ENCODE measurements at places on chromosomes 5 and 9. TPM values are rescaled to one million over a fixed set of nuclear protein-coding genes. Genes with fewer than 3 reads are reported as not detected.

Gene IRX2
- total RNA-seq = not detected

Gene CYLC2
- not detected for total RNA-seq

DNA sequence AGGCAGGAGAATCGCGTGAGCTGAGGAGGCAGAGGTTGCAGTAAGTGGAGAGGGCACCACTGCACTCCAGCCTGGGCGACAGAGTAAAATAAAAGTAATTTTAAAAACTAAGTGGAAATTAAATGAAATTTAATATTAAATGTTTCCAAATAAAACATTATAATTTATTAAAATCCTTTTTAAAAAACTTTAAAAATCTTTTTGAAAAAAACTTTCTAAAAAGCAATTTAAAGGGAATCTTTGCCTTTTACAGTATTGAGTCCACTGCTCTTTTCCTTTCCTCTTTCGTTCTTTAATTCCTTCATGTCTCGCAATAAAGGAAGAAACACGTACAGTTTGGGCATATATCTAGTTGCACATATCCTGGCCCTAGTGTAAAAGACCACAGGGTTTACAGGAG, 77.8 kb upstream of the DMRT1 start:
- no peak for DNase-seq

DNA sequence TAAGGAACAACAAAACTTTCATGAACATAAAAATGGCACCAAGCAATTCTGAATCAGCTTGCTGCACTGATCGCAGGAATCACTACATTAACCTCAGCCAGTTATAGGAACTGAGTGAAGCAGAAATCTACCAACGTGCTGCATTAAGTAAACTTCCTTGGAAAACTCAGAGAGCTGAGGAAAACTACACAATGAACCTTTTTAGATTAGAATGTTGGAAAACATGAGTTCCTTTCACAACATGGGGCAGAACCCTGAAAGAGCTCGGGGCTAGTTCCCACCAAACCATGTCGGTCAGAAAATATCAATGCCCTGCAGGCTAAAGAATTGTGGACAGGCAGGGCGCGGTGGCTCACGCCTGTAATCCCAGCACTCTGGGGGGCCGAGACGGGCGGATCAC, 19.4 kb downstream of the ALDH7A1 start:
- no peak for DNase-seq

- DNase-seq = no peak
Measured at GRCh38 chr9:18447131-18447530, 26.8 kb upstream of the ADAMTSL1 start.

- DNase-seq = no peak
Measured at GRCh38 chr5:36607838-36608783, 1.7 kb downstream of the SLC1A3 start.

DNA sequence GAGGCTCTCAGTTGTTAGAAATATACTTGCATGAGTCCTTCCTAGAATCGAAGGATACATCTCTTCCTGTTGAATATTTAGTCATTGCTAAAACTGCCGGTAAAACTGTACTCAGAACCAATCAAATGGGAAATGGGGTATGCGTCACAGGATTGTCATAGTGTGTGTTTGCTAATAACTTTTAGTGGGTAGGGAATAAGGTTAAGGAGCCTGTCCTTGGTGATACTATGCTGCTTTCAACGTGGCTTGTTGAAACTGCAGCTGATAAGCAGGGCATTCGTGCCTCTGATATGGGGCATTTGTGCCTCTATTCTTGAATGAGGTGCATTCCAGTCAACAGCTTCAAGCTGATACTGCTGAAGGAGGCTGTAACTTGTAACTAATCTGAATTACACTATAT, 26.6 kb downstream of the HABP4 start:
- DNase-seq = no peak

- DNase-seq = no peak
Measured at GRCh38 chr5:123508441-123508840, 3.5 kb upstream of the CSNK1G3 start.

DNA sequence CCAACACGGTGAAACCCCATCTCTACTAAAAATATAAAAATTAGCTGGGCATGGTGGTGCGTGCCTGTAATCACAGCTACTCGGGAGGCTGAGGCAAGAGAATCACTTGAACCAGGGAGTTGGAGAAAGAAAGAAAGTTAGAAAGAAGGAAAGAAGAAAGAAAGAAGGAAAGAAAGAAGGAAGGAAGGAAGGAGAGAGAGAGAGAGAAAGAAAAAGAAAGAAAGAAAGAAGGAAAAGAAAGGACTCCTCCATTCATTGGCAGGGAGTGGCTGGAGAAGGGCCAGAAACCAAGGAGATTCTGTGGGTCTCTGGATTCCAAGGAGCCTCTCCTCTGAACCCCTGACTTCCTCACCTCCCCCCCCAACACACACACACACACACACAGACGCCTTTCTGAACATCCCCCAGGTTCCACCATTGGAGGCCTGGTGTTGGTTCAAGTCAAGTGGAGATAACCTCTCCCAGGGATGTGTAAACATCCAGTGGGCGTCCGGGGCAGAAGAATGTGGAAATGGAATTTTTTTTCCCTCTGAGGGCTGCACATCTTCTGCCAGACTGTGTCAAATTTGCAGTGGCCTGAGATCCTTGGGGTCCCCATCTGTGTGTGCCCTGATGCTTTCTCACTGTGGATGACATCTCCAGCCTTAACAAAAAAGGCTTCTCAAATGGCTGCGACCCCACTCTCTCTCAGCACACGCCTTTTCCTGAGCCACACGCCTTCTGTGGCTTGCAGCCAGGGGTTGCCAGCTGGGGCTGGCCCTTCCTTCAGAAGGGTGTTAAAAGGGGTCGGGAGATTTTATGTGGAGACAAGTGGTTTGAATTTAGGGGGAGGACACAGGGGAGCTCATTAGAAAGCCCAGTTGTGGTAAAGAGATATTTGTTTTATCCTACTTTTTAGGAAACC, 109.3 kb upstream of the HAND1 start:
- DNase-seq = no peak

- no peak for DNase-seq
Measured at GRCh38 chr5:54220230-54221040, 89.9 kb downstream of the ARL15 start.

DNA sequence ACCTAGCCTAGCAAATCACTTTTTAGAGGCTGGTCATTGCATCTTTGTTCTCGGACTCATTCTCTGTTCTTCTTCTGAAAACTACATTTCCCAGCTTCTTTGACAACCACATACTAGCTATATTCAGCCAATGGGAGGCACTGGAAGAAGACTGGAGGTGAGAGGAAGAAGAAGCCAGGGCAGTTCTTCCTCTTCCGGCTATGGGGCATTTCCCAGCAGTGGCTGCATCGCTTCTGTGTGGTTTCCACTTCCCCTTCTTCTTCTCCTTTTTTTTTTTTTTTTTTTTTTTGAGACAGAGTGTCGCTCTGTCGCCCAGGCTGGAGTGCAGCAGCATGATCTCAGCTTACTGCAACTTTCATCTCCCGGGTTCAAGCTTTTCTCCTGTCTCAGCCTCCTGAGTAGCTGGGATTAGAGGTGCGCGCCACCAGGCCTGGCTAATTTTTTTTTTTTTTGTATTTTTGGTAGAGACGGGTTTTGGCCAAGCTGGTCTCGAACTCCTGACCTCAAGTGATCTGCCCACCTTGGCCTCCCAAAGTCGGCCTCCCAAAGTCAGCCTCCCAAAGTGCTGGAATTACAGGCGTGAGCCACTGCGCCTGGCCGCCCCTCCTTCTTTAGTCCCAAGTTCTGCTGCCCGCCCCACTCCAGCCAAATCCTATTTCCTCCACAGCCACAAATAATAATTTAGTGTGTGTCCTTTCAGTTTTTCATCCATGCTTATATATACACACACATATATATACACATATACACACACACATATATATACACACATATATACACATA, 6.9 kb upstream of the UBAP1 start:
- DNase-seq = peak; percentile 74

GRCh38 chr5:11619339-11620024, 284.8 kb downstream of the CTNND2 start:
- peak; percentile 1 for DNase-seq

DNA sequence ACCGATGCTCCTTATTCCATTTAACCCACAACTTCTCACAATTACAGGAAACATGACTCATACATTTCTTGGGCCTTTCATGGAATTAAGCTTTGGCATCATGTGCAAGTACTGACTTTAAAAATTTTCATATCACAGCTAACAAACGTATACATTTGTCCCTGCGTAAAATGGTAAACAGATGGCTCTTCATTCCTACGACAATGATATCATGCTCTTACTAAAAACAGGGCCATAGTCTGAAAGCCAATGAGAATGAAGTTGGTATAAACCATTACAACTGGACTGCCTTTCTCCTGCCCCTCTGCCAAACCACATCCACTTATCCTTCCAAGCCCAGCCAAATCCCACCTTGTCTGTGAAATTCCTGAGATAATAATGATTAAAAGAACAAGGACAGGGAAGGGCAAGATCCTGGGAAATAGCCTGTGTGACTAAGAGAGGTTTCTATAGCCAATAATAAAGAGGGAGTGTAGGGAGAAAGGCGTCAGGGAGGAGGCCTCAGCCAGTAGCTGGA, 44.9 kb upstream of the ZNF366 start:
- DNase-seq = no peak

Measured in OCI-LY7 (cell line).